Skeletal muscle cell (primary cell): ENCODE measurements at places on chromosomes 1 and 21.

GRCh38 chr1:211320980-211321379 lies 5.7 kb upstream of the TRAF5 start:
- no peak for DNase-seq

DNA sequence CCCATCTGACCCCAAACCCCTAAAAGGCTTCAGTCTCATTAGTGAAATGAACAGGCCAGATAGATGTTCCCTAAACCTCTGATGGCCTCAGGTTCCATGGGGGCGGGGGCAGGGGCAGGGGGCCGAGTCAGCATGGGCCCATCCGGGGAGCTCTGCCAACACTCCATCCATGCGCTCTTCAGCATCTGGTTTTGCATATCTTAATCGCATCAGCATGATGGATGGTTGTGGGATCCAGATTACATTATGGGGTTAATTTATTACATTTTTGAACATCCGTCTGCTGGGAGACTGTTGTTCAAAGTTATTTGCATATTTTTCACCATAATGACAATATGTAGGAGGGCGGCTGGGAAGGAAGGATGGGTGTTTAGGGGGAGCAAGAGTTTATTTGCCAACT lies 3.1 kb upstream of the MAD2L2 start:
- no peak for DNase-seq

DNA sequence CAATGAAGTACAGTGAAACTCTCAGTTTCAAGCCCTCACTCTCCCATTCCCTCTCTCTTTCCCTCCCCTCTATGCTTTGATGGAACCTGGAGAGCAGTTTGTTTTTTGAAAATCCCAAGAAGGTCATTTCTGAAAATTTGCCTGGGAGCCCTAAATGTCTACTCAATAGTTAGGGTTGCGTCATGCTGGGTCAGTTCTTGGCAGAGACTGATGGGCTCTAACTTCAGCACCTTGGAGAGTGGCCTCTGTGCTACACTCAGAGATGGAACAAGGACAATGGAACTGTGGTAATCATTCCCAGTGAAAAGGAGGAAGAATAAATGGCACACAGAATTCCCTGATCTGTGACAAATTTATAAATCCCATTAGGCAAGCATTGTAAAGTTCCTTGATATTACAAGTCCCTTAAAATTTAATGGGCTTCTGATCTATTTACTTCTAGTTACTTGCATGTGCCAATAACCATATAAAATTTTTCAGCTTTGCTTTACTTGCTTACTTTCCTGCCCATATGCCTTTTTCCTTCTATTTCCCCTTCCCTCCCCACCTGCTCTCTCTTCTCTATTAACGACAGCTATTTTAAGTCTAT lies 182.9 kb upstream of the KCND3 start:
- peak; percentile 8 for DNase-seq

GRCh38 chr1:58944439-58944838 lies 160.6 kb upstream of the JUN start:
- no peak for DNase-seq

DNA sequence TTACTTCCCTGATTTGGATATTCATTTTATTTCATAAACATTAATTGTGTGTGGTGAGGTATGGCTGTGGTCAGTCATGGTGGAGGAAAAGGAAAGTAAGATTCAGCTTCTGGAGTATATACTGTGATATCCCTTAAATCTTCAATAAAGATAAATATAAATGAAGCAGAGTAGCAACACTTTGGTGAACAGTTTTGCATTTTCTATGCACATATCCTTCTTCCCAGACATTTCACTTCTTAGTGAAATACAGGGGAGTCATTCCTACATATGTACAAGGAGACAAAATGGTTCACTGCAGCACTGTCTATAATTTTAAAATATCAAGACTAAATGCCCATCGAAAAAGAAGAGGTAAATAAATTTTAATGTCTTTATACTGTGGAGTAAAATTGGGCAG lies 61.3 kb downstream of the DISP1 start:
- DNase-seq: no peak

DNA sequence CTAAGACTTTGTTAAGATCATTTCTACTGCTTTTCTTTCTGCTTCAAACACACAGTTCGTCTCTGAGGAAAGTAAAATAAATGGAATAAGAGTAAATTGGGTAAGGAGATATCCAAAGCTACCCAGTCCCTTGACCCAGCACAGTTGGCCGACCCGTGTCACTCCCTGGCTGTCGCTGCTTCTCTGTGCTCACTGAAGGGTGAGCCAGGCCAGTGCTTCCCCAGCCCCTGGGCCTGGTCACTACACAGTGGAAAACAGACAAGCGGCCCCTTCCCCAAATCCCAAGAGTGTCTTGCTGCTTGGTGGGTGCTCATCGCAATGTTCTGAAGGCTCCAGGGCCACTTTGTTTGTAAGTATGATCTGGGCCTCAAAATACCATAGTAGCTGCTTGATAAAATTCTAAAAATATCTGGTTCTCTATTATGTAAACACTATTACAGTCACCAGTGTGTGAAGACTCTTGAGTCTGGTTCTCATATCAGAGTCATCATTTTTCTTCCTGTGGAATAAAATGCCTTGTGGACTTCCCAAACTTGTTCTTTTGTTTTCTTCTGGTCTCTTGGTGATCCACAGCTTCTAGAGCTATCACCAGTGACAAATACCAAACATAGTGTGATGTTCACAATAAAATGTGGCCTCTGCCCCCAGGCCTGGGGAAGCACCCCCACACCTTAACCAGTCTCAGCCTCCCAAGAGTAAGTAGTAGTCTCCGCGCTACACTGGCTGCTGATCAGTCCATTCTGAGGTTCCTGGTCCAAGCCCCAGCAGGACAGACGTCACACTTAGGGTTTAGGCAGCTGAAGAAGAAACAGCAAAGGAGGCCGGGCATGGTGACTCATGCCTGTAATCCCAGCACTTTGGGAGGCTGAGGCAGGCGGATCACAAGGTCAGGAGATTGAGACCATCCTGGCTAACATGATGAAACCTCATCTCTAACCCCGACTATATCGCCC lies 106.2 kb downstream of the DHRS3 start:
- DNase-seq: no peak

DNA sequence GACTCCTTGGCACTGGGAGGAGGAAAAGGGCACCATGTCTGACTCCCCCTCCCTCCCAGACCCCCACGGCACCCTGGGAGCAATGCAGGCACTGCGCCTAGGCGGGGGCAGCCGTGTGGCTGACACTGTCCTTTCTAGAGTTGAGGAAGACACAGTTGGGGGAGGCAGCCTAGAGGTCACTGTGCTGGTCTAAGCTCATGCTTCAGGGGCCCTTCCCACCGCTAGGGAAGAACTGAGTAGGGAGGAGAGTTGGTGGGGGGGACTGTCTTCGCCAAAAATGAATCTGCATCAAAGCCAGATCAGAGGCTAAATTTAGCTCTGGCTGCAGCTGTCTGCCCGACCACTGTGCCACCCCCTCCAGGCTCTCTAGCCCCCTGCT lies 3.4 kb downstream of the SEMA6C start:
- no peak for DNase-seq

- DNase-seq: no peak
Observed at GRCh38 chr1:179034720-179035119, 9.0 kb downstream of the FAM20B start.

- DNase-seq: no peak
Observed at GRCh38 chr1:206107168-206107544, 10.0 kb downstream of the AVPR1B start.

DNA sequence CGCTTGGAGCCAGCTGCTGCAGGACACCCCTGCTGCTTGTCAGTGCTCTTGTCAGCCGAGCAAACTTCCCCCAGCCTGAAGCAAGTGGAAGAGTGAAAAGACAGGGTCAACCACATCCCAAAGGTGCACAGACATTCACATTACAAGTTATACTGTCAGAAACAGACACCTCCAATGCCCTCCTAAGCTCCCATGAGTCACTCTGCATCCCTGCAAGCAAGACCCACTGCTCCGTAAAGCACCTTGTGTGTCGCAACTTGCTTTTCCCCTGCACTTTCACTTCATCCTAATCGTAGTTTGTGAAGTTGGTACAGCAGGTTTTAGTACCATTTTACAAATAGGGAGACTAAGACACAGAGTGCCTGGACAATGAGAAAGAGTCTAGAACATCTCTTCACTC lies 51.1 kb downstream of the KCNH1 start:
- no peak for DNase-seq

- DNase-seq: no peak
Observed at GRCh38 chr21:35232545-35233176, 183.6 kb upstream of the RUNX1 start.

GRCh38 chr1:212727386-212728181 lies 27.9 kb upstream of the BATF3 start:
- DNase-seq: peak; percentile 10

- no peak for DNase-seq
Observed at GRCh38 chr21:44854391-44854663, 19.2 kb downstream of the PTTG1IP start.

GRCh38 chr1:210828996-210829596 lies 304.9 kb downstream of the KCNH1 start:
- no peak for DNase-seq

DNA sequence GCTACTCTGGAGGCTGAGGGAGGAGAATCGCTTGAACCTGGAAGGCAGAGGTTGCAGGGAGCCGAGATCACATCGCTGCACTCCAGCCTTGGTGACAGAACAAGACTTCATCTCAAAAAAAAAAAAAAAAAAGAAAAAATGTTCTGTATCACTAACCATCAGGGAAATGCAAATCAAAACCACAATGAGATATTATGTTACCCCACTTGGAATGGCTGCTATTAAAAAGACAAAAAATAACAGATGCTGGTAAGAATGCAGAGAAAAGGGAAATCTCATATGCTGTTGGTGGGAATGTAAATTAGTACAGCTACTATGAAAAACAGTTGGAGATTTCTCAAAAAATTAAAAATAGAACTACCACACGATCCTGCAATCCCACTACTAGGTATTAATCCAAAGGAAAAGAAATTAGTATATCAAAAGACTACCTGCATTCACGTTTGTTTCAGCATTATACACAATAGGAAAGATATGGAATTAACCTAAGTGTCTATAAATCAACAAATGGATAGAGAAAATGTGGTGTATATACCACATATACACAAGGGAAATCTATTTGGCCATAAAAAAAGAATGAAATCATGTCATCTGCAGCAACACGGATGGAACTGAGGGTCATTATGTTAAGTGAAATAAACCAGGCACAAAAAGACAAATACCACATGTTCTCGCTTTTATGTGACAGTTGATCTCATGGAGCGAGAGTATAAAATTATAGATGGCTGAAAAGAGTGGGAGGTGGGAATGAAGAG lies 62.6 kb downstream of the ABL2 start:
- no peak for DNase-seq

- peak; percentile 37 for DNase-seq
Observed at GRCh38 chr1:11804666-11805421, 920 bp downstream of the MTHFR start.

GRCh38 chr1:41314376-41315145 lies 46.7 kb upstream of the FOXO6 start:
- DNase-seq: no peak

GRCh38 chr21:17495680-17496079 lies 17.2 kb upstream of the CXADR start:
- peak; percentile 4 for DNase-seq

GRCh38 chr1:69861641-69862040 lies 293.9 kb downstream of the LRRC7 start:
- DNase-seq: no peak

DNA sequence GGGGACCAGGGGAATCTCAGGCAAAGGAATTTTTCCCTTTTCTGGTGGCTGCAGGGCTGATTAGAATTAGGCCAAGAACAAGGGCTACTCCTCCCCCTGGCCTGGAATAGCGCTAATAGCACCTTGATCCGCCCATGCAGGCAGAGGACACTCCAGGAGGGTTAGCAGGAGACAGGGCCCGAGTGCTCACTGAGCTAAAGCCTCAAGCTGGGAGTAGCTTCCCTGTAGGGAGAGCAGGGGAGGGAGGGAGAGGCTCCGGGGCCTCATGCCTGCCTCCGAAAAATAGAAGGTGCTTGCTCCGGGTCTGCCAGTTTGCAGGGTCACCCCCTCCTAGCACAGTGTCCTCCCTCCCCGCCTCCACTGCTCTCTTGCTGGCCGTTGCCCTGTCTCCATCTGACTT lies 3.8 kb downstream of the PTPN7 start:
- no peak for DNase-seq

- DNase-seq: no peak
Observed at GRCh38 chr1:28161751-28162150, 14.7 kb downstream of the PTAFR start.

DNA sequence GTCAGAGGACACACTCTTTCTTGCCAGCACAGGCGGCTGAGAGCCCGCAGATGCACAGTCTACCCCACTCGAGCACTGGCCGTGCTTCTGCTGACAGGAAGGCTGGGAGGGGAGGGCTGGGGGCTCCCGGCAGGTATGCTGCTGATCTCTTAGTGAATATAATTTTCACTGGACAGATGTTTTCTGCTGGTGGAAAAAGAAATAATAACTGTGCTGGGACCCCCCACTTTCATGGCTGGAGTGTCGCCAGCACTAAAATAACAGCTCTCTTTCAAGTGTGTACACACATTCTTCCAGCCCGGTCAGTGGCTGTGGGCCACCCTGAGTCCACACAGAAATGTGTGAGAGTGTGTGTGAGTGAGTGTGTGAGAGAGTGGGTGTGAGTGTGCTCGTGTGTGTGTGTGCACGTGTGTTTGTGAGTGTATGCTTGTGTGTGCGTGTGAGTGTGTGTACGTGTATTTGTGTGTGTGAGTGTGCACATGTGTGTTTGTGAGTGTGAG lies 167.7 kb upstream of the USP24 start:
- DNase-seq: no peak

- DNase-seq: no peak
Observed at GRCh38 chr1:210616356-210616755, 287.7 kb downstream of the HHAT start.

- no peak for DNase-seq
Observed at GRCh38 chr1:175188936-175189335, 3.6 kb downstream of the KIAA0040 start.

GRCh38 chr1:161772397-161772796 lies 6.3 kb downstream of the ATF6 start:
- DNase-seq: no peak

GRCh38 chr1:162631546-162632191 lies 595 bp upstream of the DDR2 start:
- DNase-seq: no peak

DNA sequence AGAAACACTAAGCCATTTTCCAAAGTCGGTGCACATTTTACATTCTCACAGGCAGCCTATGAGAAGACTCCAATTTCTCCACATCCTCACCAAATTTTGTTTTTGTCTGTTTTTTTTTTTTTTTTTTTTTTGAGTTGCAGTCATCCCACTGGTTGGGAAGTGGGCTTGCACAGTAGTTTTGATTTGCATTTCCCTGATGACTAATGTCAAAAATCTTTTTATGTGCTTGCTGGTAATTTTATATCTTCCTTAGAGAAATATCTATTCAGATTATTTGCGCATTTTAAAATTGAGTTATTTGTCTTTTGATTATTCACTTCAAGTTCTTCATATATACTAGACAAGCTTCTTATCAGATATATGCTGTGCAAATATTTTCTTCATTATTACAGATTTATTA lies 141.5 kb downstream of the USH2A start:
- no peak for DNase-seq

DNA sequence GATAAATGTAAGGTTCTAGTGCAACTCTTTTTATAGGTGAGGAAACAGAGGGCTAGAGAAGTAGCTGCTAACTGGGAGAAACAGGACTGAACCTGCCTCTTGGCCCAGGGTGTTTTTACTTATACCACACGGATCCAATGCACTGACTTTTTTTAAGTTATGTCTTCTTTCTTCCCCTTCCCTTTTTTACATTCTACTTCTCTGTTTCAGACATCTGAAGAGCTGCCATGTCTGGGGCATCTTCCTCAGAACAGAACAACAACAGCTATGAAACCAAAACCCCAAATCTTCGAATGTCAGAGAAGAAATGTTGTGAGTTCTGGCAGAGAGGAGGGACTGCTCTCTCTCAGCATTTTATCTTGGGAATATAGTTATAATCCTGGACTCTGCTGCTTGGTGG lies 1.4 kb downstream of the PFKFB2 start:
- DNase-seq: no peak
